ENCODE measurements at places on chromosomes 1 and 21. TPM values are rescaled to one million over a fixed set of nuclear protein-coding genes. Genes with fewer than 3 reads are reported as not detected.

Gene CDA
- total RNA-seq, result 1.9 TPM

Gene ICOSLG
- 0.64 TPM for total RNA-seq

Gene CGN
- total RNA-seq, result not detected

Gene APOBEC4
- total RNA-seq, result not detected

Gene NUP210L
- not detected for total RNA-seq

Gene TNFAIP8L2
- total RNA-seq, result not detected

Gene TSPAN2
- under 0.01 TPM for total RNA-seq

Gene SPRR3
- total RNA-seq, result not detected

Gene NBPF4
- under 0.01 TPM for total RNA-seq
